ENCODE measurements at places on chromosomes 1 and 21.

DNA sequence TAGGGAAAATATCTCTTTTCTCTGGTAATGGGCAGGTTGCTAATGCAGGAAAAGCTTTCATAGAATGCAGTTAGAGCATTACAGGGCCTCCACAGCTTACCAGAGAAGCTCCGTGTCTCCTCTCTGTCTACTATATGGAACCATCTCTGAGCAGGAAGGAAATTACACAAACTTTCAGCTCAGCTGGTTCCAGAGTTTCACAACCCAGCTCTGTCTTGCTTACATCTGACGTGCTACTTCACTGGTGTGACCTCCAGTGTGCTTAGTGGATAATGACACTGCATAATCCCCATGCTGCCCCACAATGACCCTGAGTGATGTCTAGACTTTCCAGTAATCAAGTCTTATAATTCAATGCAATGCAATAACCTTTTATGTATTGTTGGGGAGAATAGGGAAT is 4.3 kb upstream of the FGGY start:
- H3K36me3 ChIP-seq, result no peaks in the 10 kb centered on the region
- no peak overlapping the region for H3K4me3 ChIP-seq
- no peak overlapping the region for H3K27ac ChIP-seq
- peaks cover 6% of the 10 kb centered on the region for H3K4me1 ChIP-seq
- DNase-seq, result no peak
- H3K27me3 ChIP-seq, result no peaks in the 10 kb centered on the region

DNA sequence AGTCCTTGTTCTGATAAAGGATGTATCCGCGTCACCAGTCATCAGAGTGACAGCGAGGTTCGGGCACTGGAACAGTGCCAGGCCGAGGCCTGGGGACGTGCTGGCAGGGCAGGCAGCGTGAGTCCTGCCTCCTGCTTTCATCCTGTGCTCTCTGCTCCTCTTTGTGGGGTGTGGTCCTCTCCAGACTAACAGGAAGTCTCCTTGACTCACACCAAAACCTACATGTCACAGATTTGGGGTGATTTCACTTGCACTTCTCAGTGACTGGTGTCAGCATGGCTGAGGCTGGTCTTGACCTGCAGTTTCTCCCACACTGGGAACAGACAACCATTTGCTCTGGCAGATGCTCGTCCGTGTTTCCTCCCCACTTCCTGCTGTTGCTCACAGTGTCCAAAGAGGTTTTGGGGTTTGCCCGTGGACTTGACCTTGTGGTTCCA is 8.8 kb upstream of the NLRP3 start:
- H3K27ac ChIP-seq, result no peak overlapping the region
- H3K36me3 ChIP-seq, result no peaks in the 10 kb centered on the region
- H3K4me3 ChIP-seq, result no peak overlapping the region
- no peak for DNase-seq
- no peaks in the 10 kb centered on the region for H3K27me3 ChIP-seq

GRCh38 chr1:243968413-243968812 is 82.7 kb upstream of the ZBTB18 start:
- no peak overlapping the region for H3K4me3 ChIP-seq
- H3K27me3 ChIP-seq, result no peaks in the 10 kb centered on the region
- no peak overlapping the region for H3K27ac ChIP-seq
- H3K36me3 ChIP-seq, result no peaks in the 10 kb centered on the region
- no peak for DNase-seq

DNA sequence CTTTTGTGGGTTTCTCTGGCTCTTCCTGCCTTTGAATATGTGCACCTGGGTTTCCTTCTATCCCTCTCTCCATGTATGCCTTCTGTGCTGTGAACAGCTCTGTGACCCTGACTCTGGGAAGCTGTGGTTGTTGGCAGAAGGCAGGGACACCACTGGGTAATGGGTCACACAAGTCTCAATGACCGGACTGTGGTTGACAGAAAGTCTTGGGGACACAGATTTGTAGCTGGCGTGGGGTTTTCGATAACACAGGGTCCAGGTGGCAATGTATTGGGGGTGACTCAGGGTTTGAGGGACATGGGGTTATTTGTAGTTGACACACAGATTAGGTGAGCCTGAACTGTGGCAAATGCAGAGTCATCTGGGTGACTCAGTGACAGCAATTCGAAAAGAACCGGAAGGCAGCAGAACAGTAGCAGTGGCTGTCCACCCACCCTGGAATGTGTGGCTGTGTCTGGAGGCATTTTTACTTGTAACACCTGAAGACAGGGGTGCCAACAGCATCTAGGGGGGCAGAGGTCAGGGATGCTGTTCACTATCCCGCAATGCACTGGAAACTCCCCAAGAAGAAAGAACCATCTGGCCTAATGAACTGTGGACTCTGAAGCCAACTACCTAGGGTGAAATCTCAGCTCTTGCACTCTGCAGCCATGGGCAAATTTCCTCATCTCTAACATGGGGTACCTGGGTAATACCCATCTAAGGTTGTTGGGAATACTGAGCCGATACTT is 13.0 kb upstream of the SLC6A9 start:
- H3K36me3 ChIP-seq, result no peaks in the 10 kb centered on the region
- no peak overlapping the region for H3K4me3 ChIP-seq
- peaks cover 24% of the 10 kb centered on the region for H3K4me1 ChIP-seq
- no peak for DNase-seq
- H3K27me3 ChIP-seq, result no peaks in the 10 kb centered on the region

DNA sequence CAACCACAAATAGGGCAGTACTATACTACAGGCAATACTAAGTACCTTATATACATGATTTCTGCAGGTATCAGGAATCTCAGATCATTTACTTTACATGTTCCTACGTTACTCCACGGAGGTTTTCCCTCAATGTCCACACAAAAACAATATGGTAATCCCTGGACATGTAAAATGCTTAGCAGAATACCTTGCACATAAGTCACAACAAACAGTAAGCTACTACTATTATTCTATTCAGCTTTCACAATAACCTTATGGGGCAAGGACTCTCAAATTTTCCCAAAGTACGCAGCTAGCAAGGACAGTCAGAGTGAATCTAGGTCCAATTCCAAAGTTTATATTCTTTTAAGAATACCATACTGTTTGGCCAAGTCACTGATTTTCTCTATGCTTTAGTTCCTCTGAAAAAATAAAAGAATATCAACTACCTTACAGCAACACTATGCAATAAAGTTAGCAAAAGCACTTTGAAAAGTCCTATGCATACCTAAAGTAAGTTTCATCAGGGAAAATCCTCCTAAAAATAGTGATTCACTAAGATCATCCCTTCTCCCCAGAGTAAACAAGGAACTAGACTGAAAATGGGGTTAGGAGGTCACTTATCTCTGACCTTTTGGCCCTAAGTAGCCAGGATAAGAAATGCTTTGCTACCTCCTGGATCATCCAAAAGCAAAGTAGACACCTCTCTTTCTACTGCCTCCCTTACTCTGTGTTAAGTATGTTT is 67.4 kb downstream of the LUZP1 start:
- H3K4me1 ChIP-seq, result peaks cover 44% of the 10 kb centered on the region
- no peak overlapping the region for H3K27ac ChIP-seq
- H3K27me3 ChIP-seq, result no peaks in the 10 kb centered on the region
- H3K4me3 ChIP-seq, result no peak overlapping the region

DNA sequence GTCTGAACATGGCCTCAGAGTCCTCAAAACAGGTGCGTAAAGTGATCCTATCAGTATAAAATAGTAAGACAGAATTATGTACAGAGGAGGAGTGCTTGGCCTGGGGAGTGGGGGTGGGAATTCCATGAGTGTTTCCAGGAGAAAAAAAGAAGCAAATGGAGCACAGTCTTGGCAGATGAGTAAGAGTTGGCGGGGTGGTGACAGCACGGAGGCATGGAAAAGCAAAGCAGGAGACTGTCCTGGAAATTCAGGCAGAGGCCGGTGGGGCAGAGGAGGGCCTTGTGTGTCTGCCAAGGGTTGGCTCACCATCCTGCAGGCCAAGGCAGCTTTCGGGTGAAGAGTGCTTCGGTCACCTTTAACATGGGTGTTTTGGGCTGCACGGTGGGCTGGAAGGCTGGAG is 63.4 kb downstream of the OPTC start:
- H3K27ac ChIP-seq, result peak overlapping the region; percentile 89
- no peaks in the 10 kb centered on the region for H3K27me3 ChIP-seq
- H3K4me3 ChIP-seq, result peak overlapping the region; percentile 12

DNA sequence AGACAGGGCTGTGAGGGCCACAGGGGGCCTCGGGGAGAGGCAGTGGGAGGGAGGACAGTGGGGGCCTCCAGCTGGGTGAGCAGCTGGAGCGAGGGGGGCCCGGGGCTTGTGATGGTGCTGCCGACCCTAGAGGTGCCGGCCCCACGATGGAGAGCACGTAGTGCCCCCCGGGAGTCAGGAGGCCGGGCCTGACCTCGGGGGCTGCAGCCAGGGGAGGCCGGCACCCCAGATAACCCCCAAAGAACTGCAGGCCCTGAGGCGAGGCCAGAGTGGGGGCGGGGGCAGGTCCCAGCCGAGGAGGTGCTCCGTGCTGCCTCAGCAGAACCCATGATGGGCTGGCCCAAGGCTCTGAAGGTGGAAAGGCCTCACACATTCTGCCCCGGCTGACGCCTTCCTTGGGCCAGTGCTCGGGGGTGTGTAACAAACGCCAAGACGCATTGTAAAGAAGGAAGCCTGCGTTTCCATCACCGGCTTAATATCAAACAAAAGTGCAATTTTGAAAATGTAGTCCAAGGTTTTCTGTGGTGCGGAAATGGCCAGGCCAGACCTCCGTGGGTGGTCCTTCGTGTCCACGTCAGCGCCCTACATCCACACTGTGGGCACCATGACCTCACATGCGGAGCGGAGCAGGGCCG is 55.2 kb downstream of the COL6A1 start:
- H3K27me3 ChIP-seq, result no peaks in the 10 kb centered on the region
- DNase-seq, result no peak
- H3K4me3 ChIP-seq, result no peak overlapping the region
- no peaks in the 10 kb centered on the region for H3K36me3 ChIP-seq

DNA sequence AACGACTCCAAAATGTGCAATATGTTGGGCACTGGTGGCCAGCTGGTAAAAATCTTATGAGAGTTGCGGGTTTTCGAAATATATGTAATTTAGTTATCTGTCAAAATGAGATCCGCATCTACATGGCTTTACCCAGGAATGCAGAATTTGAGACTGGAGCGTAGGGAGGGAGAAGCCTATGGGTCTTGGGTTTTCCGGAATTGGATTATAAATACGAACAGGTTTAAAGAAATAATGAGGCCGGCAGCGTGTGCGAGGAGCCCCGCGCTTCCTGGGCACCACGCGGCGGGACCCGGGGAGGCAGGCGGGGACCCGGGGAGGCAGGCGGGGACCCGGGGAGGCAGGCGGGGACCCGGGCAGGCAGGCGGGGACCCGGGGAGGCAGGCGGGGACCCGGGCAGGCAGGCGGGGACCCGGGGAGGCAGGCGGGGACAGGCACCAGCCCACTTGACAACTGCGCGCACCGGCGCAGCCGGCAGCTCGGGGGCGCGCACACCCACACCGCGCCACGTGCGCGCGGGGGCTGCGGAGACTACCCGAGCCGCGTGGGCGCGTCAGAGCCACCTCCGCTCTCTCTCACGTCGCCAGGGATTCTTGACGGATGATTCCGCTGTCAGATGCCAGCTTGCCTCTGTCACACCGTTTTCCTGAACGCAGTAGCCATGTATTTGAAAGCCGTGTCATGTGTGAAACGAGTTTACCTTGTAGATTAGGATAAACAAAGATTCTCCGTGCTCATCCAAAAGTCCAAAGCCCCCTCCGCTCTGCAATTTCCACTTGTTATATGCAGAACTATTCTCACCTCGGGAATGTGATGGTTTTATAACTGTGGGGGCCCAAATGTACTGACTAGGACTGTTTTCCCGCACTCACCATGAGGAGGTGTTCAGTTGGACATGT is 54.3 kb upstream of the HNRNPU start:
- no peaks in the 10 kb centered on the region for H3K27me3 ChIP-seq
- DNase-seq, result no peak
- H3K36me3 ChIP-seq, result no peaks in the 10 kb centered on the region
- H3K4me3 ChIP-seq, result peak overlapping the region; percentile 66
- H3K4me1 ChIP-seq, result peaks cover 10% of the 10 kb centered on the region

DNA sequence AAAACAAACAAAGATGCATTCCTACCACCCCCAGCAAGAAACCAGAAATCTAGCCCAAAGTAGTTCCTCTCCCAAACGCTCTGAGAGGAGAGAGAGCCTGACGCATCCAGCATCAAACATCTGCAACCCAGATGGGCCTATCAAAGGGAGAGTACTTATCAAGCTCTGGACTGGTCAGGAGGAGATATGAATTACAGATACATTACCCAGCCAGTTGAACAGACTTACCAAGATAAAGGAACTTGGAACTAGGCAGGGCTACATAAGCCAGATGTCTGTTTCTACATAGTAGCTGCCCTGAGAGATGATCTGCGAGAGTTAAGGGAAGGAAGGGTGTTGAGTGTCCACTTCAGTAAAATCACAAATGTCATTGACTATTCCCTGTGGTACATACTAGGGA is 138.4 kb downstream of the PAPPA2 start:
- H3K36me3 ChIP-seq, result no peaks in the 10 kb centered on the region
- H3K4me1 ChIP-seq, result no peaks in the 10 kb centered on the region
- H3K27me3 ChIP-seq, result no peaks in the 10 kb centered on the region
- no peak for DNase-seq
- no peak overlapping the region for H3K4me3 ChIP-seq

DNA sequence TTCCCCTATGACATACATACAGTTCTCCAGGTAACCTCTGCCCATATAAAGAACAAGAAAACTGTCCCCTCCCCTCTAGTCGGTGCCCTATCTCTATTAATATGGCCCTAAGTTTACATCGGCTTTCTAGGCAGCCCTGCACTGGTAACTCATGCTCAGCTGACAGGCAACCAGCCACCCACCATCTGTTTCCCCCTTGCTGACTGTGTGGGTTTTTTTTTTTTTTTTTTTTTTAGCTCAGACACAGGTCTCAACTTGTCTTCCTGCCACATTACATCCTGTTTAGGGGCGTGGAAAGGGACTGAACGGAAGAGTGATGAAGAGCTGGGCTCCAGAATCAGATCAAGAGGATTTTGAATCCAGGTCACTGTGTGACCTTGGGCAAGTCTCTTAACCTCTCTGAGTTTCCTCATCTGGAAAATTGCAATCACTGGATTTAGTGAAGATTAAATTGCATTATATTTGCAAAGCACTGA is 14.0 kb downstream of the LAPTM5 start:
- no peak for DNase-seq
- H3K36me3 ChIP-seq, result no peaks in the 10 kb centered on the region
- H3K27ac ChIP-seq, result no peak overlapping the region
- H3K4me1 ChIP-seq, result peaks cover 10% of the 10 kb centered on the region

DNA sequence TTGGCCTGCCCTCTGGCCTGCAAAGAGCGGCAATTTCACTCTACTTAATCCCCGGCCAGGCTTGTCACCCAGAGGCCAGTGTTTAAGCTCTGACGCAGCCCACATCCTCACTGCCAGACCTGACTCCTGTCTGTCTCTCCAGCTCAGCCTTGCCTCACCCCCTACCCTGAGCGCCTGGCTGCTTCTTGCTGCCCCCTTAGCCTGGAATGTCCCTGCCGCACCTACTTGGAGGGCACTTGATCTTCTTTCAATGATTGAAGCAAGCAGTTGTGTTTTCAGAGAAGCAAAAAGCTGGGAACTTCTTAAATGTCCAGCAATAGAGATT is 87.4 kb upstream of the ZBTB40 start:
- no peak overlapping the region for H3K27ac ChIP-seq
- no peaks in the 10 kb centered on the region for H3K4me1 ChIP-seq
- no peak overlapping the region for H3K4me3 ChIP-seq
- no peaks in the 10 kb centered on the region for H3K36me3 ChIP-seq

All from thoracic aorta (tissue), 2 donors.